ENCODE measurements at places on chromosomes 11 and 22. TPM values are rescaled to one million over a fixed set of nuclear protein-coding genes. Genes with fewer than 3 reads are reported as not detected.

The CLTCL1 gene
- total RNA-seq = 1.0 TPM

The RPUSD4 gene
- total RNA-seq = 33.2 TPM

The CDC42BPG gene
- 4.0 TPM for total RNA-seq

GRCh38 chr11:121508449-121508848 is 55.7 kb upstream of the SORL1-AS1 start:
- no peak for DNase-seq
- peaks cover 21% of the 10 kb centered on the region for H3K4me1 ChIP-seq
- H3K4me3 ChIP-seq = no peak overlapping the region
- peaks cover 17% of the 10 kb centered on the region for H3K36me3 ChIP-seq
- H3K27me3 ChIP-seq = no peaks in the 10 kb centered on the region

GRCh38 chr11:108494182-108494581 is 4.0 kb downstream of the POGLUT3 start:
- peaks cover 18% of the 10 kb centered on the region for H3K4me1 ChIP-seq
- no peaks in the 10 kb centered on the region for H3K27me3 ChIP-seq
- DNase-seq = no peak
- no peak overlapping the region for H3K4me3 ChIP-seq
- no peak overlapping the region for H3K27ac ChIP-seq

DNA sequence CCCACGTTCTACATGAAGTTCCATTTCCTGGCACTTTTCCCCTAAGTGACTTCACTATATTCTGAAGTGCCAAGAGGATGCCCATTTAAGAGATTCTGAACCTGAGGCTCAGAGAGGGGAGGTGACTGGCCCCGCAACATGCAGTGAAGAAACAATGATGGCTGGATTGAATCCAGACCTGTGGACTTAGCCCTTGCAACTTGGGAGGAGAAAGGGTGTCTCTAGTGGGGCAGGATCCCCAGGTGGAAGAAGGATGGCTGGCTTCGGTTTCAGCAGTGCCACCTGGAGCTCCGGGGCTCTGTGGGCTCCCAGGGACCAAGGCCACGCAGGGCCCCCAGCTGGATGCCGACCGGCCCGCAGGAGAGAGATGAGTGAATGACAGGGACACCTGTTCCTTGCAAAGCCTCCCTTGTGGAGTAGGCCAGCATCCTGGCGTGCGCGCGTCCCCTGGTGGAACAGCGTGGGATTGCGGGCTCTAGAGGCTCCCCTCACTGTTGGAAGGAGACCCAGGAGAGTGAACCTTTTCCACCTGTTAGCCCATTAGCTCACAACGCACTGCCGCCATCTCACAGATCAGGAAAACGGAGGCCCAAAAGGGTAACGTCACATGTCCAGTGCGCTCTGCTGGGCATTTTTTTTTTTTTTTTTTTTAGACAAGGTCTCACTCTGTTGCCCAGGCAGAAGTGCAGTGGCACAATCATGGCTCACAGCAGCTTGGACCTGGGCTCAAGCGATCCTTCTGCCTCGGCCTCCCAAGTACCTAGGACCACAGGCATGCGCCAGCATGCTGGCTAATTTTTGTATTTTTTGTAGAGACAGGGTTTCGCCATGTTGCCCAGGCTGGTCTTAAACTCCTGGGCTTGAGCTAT is 104.7 kb downstream of the KIAA1671 start:
- DNase-seq = peak; percentile 59
- H3K4me3 ChIP-seq = peak overlapping the region; percentile 36
- no peaks in the 10 kb centered on the region for H3K36me3 ChIP-seq
- H3K27ac ChIP-seq = no peak overlapping the region
- H3K27me3 ChIP-seq = peaks cover 10% of the 10 kb centered on the region

DNA sequence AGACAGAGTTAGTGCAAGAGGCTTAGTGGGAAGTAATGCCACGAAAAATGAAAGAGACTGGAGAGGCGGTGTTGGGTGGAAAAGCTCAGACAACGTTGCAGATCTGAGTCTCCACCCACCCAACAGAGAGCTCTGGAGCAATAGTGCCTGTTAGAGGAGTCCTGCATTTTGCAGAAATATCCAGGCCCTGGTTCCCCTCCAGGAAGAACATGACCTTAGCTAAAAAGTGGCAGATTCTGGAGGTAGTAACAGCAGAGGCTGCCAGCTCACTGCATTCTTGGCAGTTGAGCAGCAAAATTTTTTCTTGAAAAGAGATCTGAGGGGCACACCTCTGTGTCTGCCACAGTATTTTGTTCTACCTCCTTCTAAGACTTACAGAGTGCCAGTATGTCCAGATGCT is 27.7 kb upstream of the BIRC3 start:
- peak overlapping the region; percentile 47 for H3K27ac ChIP-seq
- H3K4me1 ChIP-seq = peaks cover 28% of the 10 kb centered on the region
- DNase-seq = no peak

Data from T-helper 17 cell (primary cell).